Stimulated activated naive B cell treated with anti-CD40 and anti-IgM and Interleukin-4, amounts not matched to agents 10 μg/mL and 1 μg/mL and 100 μg/mL, for 72 hours (primary cell): ENCODE measurements at places on chromosomes 5 and 9.

DNA sequence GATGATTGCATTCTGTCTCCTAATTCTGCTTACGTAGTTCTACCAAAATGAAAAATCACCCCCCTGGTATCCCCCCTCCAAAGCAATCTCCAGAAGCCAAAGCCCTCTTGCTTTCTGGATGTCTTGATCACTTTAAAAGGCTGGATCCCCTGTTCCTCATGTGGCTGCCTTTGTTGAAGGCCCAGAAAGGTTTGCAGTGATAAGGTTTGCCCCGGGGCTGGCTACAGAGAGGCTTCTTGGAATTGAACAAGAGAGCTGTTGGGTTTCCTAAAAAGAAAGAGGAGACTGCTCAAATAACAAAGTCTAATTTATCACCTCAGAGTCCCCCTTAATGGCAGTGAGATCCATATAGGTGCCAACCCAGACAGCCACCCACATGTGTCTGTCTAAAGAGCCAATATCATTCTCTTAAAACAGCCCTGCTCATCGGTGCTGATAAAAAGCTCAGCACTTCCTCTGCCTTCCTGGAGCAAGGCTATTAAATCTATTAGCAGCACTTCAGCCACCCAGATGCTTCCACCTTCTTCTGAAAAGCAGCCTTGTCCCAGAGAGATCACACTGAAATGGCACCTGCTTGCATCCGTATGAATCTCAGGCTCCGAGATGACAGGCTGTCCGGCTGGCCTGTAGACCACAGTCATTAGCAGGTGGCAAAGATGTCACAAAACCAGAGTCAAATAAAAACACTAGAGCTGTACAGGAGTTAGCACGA is 70.9 kb downstream of the TEX10 start:
- DNase-seq = no peak

- no peak for DNase-seq
Measured at GRCh38 chr5:142325725-142326479, 1.1 kb upstream of the SPRY4 start.

DNA sequence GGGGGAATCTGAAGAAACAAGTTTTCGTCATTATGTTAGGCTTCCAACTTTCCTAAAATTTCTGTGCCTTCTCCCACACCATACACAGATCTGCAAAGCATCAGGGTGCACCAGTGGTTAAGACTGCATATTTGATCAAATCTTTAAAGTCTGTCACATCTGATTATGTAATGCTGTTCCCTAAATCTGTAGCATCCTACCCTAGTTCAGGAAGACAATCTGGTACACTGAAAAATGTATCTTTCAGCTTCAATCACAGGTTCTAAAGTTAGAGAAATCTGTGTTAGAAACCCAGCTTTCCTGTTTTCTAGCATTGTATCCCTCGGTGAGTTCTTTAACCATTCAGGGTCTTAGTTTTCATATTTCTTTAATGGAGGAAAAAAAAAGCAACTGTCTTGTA is 3.9 kb downstream of the SSBP2 start:
- DNase-seq = no peak

GRCh38 chr5:159786201-159786600 is 130.1 kb upstream of the ADRA1B start:
- DNase-seq = no peak

- DNase-seq = no peak
Measured at GRCh38 chr5:74581988-74582365, 58.6 kb downstream of the ENC1 start.

DNA sequence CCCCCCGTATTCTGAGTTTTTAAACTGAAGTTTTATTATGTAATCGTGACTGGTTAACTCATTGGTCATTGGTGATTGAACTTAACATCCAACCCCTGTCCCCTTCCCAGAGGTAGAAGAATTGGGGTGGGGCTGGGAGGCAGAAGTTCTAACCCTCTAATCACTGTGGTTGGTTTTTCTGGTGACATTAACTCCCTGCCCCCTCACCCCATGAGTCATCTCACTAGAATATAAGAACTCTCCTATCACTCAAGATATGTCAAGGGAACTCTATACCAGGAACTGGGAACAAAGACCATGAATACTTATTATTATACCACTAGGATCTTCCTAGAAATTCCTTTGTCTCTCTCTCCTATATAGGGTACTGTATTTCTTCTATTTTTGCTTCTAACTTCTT is 52.3 kb upstream of the CAVIN4 start:
- no peak for DNase-seq

DNA sequence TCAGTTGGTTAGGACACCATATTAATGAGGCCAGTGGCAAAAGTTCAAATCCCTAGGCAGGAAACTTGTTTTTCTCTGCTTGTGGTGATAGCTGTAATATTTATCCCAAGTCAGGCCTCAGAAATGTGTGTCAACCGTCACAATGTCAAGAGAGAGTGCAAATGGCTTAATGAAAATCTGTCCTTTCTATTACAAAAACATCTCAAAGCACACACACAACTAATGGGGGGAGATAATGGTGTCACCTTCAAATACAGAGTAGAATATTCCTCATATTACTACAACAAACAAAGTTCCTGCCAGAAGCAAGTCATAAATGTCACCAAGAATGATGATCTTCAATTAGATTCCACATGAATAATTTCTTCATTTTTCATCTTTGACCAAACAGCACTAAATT is 127.2 kb upstream of the MARCHF11 start:
- no peak for DNase-seq

DNA sequence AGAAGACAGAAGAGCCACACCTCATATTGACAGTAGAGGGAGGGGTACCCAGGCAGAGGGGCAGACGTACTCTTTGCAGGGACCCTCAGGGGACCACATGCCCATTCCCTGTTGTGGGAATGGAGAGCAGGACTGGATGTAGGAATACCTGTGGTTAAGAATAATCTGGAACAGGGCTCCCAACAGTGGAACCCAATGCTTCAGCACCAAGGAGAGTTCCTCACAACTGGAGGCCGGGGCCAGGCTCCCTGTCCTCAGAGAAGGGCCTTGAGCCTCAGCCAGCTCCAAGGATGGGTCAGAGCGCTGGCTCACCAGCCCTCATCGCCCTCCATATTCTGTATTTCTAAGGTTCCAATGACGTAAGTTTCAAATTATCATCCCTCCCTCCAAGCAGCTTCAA is 7.4 kb upstream of the SHC3 start:
- DNase-seq = no peak

DNA sequence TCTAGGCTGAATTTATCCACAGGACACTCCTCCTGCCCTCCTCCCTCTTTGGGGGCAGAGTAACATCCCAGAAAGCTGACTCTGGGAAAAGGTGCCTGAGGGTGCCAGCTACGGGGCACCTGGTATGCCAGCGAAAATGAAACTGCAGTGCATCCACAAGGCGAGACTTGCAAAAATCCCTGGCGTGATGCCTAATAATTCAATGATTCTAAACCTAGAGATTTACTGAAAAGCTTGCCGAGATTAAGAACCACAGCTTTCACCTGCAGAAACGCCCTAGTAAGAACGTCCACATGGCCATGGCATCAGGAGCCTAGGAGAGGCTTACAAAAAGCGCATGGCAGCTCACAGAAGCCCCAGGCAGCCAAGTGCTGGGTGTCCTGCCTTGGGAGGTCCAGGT is 20.9 kb downstream of the CCNJL start:
- no peak for DNase-seq

- DNase-seq = no peak
Measured at GRCh38 chr5:170509348-170509660, 5.5 kb downstream of the KCNIP1 start.

- no peak for DNase-seq
Measured at GRCh38 chr5:145984072-145984471, 47.7 kb downstream of the SH3RF2 start.

DNA sequence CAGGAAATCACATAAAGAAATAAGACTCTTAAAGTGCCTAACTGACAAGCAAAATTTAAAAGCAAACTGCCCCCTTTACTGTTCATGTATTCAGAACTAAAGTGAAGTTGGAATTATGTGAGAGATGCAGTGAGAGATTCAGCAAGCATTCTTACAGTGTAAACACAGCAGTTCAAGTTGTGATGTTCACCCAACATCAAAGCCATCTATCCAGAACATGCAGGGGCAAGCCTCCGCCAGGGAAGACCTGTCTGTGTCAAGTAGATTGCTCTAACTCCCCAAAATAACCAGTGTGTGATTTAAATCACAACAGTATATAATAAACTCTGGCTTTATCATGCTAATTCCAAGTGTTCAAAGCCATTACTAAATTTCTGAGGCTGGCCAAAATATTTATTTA is 233.3 kb downstream of the BNC2 start:
- DNase-seq = no peak

DNA sequence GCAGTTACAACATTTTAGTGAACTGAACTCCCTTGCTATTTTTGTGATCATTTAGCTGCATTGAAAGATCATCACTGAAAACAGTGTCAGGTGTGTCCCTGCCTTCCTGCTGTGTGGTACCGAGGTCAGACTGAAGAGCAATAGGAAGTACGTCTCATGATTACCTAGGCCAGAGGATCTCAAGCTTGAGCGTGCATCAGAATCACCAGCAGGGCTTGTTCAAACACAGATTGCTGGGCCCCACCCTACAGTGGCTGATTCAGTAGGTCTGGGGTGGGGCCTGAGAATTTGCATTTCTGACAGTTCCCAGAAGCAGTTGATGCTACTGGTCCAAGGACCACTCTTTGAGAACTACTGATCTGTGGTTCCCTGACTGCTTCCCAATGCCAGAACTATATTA is 159.6 kb downstream of the ACTL7B start:
- DNase-seq = no peak

GRCh38 chr9:14961372-14962068 is 51.3 kb upstream of the FREM1 start:
- DNase-seq = no peak

DNA sequence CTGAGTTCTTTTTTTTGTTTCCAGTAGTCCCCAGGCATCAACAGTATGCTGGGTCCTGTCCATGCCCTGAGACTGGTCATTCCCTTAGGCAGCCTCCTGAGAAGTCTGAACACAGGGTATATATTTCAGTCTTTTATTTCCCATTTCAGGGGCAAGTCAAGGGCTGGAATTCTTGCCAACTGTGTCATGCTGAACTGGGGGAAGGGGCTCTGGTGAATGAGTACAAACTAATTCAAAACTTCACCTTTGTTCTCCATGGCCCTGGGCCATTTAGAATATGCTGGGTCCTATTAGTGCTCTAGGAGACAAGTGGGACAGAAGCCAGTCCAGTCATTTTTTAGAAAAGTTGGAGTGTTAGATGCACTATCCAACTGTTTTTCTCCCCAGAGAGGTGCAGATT is 170.3 kb downstream of the TMC1 start:
- DNase-seq = no peak

DNA sequence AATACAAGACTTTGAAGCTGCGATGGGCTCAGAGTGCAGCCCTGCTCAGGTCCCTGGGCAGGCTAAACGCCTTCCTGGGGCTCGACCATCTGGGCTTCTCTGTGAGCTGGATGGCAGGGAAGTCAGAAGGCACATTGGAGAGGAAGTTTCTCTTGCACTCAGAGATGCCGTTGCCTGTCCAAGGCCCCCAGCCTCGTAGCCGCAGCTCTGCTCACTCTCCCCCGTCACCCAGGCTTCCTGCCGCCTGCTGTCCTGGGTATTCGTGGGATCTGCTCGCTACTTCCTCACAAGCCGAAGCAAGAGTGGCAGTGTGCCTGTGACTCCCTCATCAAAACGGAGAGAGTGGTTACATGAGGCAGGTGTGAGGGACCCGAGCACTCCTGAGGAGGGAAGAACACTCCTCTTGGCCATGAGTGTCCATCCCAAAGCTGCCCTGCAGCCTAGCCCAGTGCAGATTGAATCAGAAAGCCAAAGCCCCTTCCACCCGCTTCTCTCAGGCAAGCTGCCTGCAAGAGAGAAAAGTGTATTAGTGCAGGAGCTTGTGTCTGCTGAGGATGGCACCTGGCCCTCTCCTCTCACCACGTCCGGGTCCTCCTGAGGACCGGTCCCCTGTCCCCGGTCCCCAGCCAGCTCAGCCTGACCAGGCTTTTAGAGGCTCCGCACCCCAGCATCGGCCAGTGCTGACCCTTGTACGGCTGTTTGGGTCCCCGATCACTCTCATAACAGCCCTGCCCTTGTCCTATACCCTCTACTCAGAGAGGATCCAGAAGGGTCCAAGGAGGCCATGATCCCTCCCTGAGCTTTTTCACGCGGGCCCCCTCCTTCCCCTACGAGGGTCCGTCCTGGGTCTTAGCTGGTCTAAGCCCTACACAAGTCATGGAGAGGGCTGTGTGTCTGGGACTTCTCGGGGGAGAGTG is 7.3 kb downstream of the FCN2 start:
- no peak for DNase-seq
